DMS153 (cell line): ENCODE measurements at places on chromosomes 6 and 20.

GRCh38 chr20:31984981-31985471 lies 17.1 kb downstream of the XKR7 start:
- no peak for DNase-seq

DNA sequence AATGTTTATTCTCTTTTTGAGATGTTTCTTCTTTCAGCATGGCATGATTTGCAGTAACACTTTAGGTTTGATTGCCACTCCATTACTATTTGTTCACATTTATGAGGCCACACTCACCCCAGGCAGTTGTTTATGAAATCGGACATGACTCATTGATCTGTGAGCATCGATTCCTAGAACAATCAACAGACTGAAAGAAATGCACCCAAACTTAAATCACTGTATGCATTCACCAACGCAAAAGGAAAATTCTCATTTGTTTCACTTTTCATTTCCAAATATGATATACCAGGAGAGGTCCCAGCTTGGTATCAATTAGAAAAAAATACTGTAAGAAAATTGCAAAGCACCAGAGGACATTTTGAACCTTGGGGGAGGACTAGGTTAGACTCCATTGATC lies 5.4 kb upstream of the GJA10 start:
- DNase-seq = no peak

DNA sequence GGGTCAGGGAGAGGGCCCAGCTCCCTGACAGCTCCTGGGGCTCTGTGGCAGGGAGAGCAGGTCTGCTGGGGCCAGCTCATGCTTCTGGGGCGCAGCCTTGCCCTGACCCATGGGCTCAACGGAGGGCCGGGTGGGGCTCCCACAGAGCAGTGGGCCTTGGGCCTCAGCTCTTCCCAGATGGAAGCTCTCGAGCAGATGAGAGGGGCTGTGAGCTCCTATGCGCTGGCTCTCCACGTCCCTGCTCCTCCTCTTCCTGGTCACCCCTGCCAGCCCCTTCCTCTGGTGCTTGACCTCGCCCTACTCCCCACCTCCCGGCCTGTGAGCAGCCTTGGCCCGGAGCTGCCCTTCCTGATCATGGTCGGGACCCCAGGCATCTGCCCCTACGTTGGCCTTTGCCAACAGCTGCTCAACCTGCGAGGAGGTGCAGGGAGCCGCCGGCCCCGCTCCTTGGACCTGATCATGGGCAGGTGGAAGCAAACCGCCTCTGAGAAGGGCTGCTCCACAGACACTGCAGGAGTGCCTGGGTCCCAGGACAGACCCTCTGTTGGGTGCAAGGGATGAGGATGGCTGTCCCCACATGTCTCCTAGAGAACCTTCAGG lies 26.8 kb upstream of the GATA5 start:
- no peak for DNase-seq

- DNase-seq = peak; percentile 30
Observed at GRCh38 chr6:148874698-148875293, 128.0 kb downstream of the UST start.

DNA sequence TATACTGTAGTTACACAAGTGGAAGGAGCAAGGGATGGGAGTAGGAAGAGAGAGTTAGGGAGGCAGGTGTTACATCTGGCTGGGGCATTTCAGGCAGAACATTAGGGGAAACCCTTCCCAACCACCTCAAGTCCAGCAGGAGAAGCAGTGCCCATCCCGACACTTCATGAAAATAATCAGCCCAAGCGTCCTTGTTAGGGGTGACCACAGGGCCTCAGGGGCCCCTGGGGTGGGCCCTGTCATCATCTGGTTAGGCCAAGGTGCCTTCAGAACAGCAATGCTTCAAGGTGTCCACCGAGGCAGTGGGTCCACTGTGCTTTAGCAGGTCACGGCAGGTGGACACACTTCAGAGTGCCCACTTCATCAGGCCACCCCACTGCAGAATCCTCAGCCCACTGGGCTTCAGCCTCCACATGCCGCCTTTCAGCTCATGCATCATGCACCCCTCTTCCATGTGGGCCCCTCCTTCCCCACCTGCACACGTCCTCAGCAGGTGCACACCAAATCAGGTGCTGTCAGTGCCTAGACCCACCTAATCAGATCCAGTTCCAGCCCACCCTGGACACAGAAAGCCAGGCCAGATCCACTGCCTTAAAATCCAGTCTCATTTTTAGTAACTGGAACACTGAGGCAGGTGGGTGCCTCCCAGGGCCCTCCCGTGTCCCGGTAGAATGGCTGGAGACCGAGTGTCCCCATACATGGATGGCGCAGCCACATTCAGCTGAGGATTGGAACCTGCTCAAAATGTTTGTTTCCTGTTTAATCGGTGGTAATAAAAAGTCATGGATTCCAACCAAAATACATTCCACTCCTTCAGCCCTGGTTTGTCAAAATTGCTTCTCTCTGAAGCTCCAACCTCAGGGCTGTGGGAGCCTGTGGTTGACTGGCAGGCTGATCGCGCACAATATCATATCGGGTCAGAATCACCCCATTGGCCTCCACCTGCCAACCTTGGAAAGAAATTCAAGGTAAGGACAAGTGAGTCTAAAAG lies 99.5 kb downstream of the ANKRD60 start:
- DNase-seq = no peak

DNA sequence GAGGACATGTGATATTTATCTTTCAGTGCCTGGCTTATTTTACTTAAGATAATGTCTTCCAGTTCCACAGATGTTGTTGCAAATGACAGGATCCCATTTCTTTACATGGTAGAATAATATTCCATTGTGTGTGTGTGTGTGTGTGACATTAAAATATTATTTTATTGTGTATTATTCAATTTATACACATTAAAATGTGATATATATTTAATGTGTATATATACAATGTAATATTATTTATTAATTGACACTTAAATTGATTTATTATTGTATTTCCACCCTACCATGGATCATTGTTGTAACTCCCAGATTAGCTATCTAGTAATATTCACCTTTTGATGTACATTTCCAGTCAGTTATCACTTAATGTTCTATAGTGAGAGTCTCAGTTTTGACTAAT lies 1422.5 kb upstream of the ADGRB3 start:
- no peak for DNase-seq

DNA sequence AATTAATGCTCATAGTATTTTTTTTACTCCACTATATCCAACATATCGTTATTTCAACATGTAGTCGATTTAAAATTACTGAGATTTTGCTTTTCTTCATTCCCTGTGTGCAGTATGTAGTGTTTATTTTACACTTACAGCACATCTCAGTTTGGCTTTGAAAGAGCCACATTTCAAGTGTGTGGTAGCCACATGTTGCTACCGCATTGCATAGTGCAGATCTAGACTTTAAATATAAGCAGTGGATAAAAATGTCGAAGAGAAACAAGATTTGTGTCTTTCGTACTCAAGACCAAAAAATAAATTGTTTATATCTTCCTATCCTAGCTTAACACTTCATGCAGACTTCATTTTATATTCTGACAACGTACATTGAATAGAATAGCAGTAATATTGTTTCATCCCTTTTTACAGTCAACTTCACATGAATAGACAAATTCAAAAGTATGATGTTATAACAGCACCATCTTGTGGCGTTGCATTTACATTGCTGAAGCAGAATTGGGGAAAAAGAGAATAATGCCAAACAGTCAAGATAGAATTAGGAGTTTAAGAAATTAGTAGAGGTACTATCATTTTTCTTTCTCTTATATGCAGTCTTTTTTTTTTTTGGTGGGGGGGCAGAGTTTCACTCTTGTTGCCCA lies 29.9 kb downstream of the FBXO5 start:
- DNase-seq = no peak
